ENCODE measurements at places on chromosomes 11 and 22.
A peak's percentile ranks its signal among the peaks of the same experiment; 100 is the strongest.

DNA sequence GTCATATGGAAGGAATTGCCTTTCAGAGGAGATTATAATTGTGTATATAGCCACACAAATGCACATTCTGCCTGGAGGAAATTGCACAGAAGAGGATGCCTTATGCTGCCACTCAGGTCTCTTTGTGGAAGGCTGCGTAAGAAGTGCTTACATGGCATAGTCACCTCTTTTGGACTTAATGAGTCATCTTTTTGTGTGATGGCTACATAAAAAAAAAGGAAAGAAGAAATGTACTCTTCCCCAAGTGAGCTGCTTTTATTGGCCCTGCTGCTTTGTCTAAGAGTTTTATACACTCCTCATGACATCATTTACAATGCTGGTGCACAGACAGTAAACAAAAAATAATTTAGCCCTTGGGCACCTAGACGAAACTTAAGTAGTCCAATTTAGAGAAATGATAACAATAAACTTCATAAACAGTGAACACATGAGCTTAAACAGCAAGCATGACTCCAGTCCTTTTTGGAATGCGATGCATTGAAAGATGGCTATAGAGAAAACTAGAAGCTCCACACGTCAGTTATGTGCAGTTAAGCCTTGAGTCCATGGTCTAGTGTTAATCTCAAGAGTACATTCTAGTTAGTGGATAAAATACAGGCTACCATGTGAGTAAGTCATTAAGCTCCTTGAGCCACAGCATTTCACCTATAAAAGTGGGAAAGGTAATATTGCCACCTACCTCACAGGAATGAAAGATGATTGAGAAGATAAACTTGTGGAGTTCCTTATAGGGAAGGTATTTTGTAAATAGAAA, 12.0 kb downstream of the CSTPP1 start:
- peak; percentile 16 for DNase-seq

- no peak for DNase-seq
Measured at GRCh38 chr11:104661901-104662300, 236.4 kb downstream of the CASP12 start.

- DNase-seq, result no peak
Measured at GRCh38 chr11:103877221-103877620, 159.2 kb upstream of the DDI1 start.

GRCh38 chr11:122214567-122214966, 98.6 kb upstream of the BLID start:
- no peak for DNase-seq

GRCh38 chr22:34319346-34319745, 399.1 kb upstream of the LARGE1 start:
- DNase-seq, result no peak

- no peak for DNase-seq
Measured at GRCh38 chr22:45917146-45917545, 59.8 kb downstream of the WNT7B start.

GRCh38 chr11:22244986-22245592, 52.2 kb downstream of the ANO5 start:
- DNase-seq, result peak; percentile 7

GRCh38 chr22:28032861-28033260, 113.8 kb upstream of the PITPNB start:
- DNase-seq, result no peak

- no peak for DNase-seq
Measured at GRCh38 chr22:32378707-32379272, 21.1 kb downstream of the RFPL3 start.

GRCh38 chr11:86222081-86222480, 22.5 kb upstream of the EED start:
- DNase-seq, result no peak

GRCh38 chr11:16804104-16804947, 65.9 kb downstream of the C11orf58 start:
- no peak for DNase-seq

GRCh38 chr22:34765115-34765514, 300.8 kb upstream of the ISX start:
- DNase-seq, result no peak

DNA sequence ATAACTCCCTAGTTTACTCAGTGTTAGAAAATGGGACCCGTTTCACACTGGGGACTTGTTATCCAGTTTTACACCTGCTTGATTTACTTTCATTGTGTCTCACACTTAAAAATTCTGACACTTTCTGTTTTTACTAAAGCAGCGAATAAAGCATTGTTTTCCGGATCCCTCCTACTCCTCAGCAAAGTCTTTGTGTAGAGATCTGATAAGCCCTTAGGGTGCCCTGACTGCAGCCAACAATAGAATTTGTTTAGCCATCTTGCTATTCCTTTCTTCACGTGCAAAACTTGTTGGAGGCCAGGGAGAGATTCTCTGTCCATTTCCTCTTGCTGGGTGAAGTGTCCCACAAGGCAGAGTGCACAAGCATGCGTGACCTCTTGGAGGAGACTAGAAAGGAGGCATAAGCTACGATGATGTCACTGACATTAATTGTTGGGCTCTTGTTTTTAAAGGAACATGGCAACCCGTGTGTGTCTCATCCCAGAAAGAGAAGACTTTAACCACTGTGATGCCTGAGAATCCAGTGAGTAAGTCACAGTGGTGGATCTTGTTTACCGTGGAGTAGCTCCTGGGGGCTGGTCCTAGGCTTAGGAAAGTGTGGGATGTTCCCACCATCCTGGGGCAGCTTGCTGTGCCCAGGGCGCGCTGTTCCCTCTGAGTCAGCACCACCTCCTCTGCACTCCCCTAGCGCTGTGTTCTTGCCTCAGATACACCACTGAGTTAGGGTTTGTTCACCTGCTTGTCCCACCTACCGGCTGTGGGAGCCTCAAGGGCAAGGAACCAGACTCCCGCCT, 27.7 kb downstream of the MICAL2 start:
- peak; percentile 41 for DNase-seq

DNA sequence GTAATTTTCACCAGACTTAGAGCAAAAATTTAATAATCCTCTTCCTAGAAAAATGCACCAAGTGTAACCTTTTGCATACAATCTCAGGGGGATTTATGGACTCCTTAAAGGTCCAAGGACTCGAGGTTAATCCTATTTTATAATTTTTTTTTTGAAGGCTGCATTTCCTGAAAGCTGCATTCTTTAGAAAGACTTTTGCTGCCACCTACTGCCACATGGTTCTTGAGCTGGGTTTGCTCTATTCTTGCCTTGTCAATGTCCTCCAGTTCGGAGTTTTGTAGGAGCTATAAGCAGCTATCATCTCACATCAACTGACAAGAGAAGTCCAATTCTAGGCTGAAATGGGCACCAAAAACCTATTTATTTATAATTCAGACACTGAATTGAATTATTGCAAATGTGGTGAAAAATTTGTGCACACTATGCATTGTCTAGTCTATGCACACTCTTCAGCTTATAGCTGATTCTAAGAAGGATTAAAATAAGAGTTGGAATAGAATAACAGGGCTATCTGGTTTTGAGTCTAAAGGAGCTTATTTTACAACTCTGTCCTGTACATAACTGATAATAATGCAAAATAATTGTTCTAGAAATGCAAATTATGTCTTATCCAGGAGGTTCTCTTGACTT, 31.3 kb downstream of the TRAF6 start:
- DNase-seq, result no peak

- DNase-seq, result no peak
Measured at GRCh38 chr11:108854346-108854745, 189.5 kb downstream of the DDX10 start.

GRCh38 chr11:129825380-129825779, 9.7 kb downstream of the TMEM45B start:
- no peak for DNase-seq

- DNase-seq, result no peak
Measured at GRCh38 chr11:15034687-15035267, 38.6 kb upstream of the CALCB start.

- DNase-seq, result no peak
Measured at GRCh38 chr22:34976474-34976873, 89.5 kb upstream of the ISX start.

- no peak for DNase-seq
Measured at GRCh38 chr11:45341372-45341771, 55.2 kb upstream of the SYT13 start.

- no peak for DNase-seq
Measured at GRCh38 chr11:99632969-99633368, 612.2 kb downstream of the CNTN5 start.

DNA sequence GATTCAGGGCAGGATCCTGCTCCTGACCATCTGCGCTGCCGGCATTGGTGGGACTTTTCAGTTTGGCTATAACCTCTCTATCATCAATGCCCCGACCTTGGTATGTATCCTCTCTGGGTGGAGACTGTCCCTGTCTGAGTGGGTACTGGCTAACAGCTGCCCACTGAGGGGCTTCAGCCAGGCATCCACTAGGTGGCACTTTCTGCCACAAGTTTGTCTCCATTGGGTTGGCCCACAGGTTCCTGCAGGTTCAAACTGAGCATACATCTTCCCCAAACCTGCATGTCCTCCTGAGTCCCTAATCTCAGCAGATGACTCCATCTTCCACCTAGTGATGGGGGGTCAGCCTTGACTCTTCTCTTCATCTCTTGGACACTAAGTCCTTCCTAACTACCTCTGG, 4.4 kb downstream of the SLC2A11 start:
- no peak for DNase-seq

DNA sequence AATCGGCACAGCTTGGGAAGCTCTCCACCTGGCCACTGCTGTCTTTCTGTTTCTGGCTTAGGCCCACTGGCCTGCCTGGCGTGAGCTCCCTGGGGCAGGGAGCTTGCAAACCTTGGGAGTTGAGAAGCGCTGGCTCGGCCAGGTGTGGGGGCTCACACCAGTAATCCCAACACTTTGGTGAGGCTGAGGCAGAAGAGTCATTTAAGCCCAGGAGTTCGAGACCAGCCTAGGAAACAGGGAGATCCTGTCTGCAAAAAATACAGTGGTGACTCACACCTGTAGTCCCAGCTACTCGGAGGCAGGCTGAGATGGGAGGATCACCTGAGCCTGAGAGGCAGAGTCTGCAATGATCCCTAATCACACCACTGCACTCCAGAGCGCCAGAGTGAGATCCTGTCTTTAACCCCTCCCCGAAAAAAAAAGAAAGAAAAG, 4.0 kb downstream of the AP5B1 start:
- DNase-seq, result no peak

DNA sequence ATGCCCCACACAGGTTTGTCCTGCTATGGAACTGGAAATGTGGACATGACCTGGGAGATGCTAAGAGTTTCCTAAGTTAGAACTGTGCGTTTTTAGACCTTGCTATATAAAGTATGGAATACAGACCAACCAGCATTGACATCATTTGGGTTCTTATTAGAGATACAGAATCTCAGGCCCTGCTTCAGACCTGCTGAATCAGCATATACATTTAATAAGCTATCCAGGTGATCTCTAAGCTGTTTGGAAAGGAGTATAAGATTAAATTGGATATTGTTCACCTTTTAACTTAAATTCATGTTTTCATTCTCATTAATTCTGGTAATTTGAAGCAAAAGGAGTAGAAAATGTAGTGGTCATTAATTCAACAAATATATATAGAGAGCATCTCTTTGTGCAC, 6.9 kb upstream of the CNTF start:
- DNase-seq, result no peak

DNA sequence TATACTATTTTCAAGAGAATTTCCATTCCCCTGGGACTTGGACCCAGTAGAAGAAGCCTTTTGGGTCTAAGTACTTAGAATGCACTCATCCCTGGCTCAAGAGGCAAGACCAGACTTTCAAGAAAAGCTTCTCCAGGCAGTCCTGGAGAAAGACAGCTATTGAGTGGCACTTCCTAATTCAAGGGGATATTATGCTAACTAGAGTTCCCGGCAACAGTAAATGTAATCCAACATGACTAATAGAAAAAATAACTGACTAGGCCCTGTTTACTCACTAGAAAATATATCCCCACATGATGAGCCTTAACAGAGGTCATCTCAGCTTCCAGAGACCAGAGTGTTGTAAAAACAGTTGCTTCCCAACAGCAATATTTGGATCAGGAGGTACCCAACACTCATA, 47.2 kb upstream of the AKIP1 start:
- no peak for DNase-seq

DNA sequence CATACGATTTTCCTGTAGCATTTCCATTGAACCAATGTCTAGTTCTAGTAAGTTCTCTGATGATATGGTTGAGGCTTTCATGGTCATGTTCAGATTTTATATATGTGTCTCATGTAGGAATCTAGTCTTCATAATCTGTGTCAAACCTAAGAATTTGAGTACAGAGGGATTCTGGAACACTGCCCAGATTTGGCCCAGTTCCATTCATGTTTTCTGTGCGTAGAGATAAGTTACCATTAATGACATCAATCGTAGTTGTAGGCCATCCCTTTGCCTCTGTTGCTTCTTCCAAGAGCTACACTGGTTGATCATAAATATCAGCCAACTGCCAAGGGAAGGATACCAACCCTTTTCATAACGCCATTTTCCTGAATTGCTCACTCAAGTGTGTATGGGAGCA, 23.3 kb downstream of the ST3GAL4 start:
- DNase-seq, result no peak

GRCh38 chr22:29456211-29456671, 17.9 kb downstream of the RFPL1 start:
- DNase-seq, result no peak

DNA sequence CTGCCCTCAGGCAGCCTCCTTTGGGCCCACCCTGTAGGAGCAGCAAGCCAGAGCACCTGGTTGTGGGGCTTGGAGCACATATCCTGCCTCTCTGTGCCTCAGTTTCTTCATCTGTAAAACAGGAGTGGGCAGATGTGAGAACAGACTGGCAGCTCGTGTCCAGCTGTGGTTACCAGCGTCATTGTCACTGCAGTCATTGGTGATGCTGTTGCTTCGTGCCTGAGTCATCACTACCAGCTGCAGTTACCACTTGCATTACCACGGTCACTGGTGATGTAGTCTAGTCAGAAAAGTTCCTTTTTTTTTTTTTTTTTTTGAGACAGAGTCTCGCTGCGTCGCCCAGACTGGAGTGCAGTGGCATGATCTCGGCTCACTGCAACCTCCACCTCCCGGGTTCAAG, 20.4 kb downstream of the RSPH14 start:
- no peak for DNase-seq

DNA sequence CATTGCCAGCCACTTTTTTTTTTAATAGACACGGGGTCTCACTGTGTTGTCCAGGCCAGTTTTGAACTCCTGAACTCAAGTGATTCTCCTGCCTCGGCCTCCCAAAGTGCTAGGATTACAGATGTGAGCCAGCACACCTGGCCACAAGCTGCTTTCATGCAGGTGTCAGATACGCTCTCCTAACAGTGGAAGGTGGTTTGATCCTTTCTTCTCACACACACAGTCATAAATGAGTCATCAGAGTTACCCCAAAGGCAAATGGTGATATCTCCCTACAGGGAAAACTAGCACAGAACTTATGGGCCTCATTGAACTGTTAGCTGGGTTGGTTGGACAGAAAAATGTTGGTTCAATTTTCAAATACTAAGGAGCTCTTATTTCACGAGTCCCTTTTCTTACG, 38.2 kb upstream of the UBASH3B start:
- DNase-seq, result no peak

- no peak for DNase-seq
Measured at GRCh38 chr22:29949872-29950271, 66.9 kb downstream of the MTMR3 start.

All from AG09319 (cell line).